Fibroblast of gingiva (primary cell): ENCODE measurements at places on chromosomes 13 and 19.

GRCh38 chr13:100439247-100439970, 149.2 kb downstream of the GGACT start:
- no peak for DNase-seq

- no peak for DNase-seq
These were observed 11.0 kb upstream of the ZNF766 start for GRCh38 chr19:52258426-52258825.

GRCh38 chr13:109782823-109783431, 3.5 kb downstream of the IRS2 start:
- no peak for DNase-seq

DNA sequence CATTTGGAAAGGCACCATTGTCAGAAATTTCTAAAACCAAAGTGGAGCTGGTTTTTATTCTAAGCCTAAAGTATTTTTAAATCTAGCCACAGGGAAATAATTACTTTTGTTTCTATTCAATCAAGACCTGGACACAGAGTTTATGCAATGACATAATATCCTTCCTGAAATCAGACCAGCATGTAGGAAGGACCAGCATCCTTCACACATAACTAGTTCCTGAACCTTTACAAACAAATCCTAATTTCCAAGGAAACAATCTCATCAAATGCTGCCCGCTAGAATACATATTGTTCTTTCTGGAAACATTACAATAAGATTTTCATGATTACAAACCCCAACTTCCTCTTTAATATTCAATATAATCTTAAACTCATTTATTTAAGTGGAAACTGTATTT, 1.5 kb downstream of the STARD13 start:
- peak; percentile 50 for DNase-seq
